ENCODE measurements at places on chromosomes 12 and 14.
A peak's percentile ranks its signal among the peaks of the same experiment; 100 is the strongest.

- no peak for DNase-seq
Measured at GRCh38 chr12:83996671-83997070, 915.9 kb downstream of the SLC6A15 start.

GRCh38 chr12:48999371-49000131, at the start of gene DDN:
DDN (minus strand) TSS chr12:48999375; CDS start chr12:48999287, 88 bp downstream.
- DNase-seq = peak; percentile 60

GRCh38 chr12:82567688-82568087, 119.0 kb upstream of the TMTC2 start:
- no peak for DNase-seq

DNA sequence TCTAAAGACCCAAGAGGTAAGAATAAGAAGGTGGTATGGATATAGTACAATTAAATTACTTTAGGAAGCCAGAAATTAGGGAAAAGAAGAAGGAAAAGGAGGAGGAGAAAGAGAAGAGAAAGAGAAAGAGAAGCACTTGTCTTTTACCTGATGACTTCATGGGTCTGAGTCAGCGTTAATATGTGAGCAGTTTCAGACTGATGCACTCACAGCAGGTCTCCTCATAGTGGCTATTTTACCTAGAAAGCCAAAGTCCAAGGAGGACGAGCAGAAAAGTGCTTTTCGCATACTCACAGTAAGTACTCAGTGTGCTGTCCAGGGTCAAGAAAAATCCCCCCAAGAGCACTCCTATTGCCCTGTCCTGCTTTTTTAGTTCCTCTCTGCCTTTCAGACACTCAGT, 222.1 kb downstream of the C12orf42 start:
- no peak for DNase-seq

DNA sequence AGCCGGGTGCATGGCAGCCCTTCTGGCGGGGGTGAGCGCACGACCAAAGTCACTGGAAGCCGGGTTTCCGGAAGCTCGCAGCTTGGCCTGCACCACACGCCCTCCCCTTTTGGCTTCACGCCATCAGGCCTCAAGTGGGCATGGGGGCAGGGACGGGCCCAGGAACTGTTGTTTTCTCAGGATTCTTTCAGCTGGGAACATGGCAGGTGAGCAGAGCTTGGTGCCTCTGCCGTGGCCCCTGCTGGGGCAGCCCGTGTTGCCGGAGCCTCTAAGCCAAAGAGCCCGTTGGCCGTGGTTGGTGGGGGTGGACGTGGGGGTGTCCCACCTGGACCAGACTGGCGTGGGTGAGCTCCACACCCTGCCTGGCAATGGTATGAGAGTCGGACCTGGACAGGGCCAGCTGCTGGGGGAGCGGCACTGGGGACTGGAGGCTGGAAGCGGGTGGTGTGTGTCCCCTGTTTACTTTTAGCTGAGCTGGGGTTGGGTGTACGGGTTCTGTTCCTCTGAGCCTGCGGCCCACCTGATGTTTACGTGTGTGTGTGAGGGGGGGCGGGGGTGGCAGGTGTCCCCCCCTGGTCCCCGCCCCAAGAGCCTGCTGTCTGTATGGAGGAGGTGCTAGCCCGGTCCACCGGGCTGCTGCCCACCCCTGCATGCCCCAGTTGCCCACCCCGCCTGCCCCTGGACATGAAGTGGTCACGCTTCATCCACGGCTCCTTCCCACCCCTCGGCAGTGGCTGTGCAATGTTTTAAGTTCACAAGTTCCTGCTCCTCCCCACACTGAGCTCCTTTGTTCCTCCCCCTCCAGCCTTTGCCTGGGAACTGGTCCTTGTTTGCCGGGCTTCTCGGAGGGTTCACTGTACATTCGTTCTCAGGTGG, 28.7 kb upstream of the PLD4 start:
- DNase-seq = peak; percentile 16

GRCh38 chr12:51622564-51622963, 31.5 kb downstream of the SCN8A start:
- peak; percentile 79 for DNase-seq

DNA sequence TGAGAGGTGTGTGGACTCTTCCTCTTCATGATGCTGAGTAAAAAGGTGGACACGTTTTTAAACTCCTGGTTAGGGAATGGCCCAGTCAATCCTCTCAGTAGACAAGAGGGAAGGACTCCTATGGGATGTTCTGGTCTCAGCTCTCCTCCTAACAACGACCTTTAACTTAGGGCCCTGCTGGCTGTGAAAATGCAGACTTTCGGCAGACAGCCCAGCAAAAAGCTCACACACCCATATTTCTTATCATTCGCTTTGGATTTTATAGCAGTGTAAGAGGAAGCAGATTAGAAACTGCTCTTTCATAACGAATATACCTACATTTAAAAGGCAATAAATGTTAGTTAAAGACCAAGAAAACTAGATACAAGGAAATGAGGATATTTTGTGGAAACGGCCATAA, 18.0 kb upstream of the YARS2 start:
- DNase-seq = no peak

- no peak for DNase-seq
Measured at GRCh38 chr14:77206877-77207389, 25.3 kb downstream of the TMEM63C start.

DNA sequence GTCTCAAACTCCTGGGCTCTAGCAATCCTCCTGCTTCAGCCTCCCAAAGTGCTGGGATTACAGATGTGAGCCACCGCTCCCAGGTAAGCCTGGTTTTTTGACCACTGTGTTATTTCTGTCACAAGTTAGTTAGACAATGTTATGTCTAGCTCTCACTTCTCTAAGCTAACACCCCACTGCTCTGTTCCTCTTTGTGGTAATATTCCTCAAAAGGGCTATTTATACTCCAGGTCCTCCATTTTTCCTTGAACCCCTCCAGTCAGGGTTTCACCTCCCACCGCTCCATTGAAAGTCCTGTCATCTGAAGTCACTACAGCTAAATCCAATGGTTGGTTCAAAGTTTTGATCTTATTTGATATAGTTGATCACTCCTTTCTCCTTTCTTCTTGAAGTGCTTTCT, 5.1 kb downstream of the IRAK3 start:
- no peak for DNase-seq

DNA sequence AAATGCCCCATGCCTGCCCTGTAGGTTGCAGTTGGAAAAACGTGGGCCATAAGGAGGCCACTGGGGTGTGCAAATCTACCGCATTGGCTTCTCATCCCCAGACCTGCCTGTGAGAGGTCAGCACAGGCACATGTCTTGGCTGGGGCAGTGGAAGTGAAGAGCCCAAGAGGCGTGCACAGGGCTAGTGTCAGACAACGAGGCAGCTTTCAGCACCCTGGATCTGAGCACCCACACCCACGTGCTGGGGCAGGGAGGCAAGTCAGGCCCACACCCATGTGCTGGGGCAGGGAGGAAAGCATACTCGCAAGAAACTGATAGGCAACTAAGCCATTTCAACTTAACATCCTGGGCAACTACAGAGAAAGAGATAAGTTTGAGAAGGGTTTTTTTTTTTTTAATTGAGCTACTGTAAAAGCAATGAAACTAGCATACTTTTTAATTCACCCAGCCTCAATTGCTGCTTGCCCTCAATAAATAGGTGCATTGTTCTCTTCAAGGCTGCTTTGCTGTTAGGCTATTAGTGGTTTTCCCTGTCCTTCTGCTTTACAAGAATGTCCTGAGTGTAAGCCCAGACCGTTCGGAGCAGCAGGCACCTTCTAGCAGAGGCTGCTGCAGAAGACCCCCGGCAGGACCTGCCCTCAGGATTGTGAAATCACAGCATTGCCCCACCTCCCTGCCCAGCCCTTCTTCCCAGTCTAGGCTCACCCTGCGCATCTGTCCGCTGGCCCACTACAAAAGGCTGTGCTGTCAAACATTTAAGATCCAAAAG, 355.3 kb upstream of the FKBP4 start:
- DNase-seq = no peak

- peak; percentile 4 for DNase-seq
Measured at GRCh38 chr12:106358396-106359241, 1.1 kb downstream of the POLR3B start.

GRCh38 chr12:45726603-45727300, 2.8 kb upstream of the ARID2 start:
- peak; percentile 62 for DNase-seq

DNA sequence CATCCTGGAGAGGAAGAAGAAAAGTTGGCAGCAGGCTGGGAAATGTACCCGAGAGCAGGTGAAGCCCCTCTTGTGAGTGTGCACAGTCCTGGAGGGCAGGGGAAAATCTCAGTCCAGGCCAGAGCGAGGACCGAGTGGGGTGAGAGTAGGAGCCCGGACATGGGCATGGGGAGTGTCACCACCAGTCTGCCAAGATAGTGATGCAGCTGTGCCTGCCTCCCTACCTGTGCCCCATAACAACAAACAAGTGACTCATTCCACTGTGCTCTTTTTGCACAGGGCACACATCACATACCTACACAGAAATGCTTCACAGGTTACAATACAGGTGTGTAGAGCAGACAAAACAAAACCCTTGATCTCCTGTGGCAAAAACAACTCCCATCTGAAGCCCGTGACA, 205.9 kb upstream of the PELI2 start:
- DNase-seq = no peak

DNA sequence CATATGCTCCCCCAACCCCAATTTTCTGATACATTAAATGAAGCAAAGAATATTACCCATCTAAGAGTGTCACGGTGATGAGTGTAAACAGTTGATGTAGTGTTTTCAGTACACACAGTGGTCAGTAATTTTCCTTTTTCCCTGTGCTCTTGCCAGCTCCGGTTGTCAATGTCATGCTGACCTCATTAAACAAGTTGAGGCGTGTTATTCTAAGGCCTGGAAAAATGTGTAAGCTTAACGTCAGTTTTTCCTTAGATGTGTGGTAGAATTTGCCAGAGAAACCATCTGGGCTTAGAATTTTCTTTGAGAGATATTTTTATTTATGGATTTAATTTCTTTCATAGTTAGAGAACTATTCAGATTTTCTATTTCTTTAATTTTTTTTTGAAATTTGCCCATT, 11.7 kb upstream of the SERPINA6 start:
- DNase-seq = no peak

DNA sequence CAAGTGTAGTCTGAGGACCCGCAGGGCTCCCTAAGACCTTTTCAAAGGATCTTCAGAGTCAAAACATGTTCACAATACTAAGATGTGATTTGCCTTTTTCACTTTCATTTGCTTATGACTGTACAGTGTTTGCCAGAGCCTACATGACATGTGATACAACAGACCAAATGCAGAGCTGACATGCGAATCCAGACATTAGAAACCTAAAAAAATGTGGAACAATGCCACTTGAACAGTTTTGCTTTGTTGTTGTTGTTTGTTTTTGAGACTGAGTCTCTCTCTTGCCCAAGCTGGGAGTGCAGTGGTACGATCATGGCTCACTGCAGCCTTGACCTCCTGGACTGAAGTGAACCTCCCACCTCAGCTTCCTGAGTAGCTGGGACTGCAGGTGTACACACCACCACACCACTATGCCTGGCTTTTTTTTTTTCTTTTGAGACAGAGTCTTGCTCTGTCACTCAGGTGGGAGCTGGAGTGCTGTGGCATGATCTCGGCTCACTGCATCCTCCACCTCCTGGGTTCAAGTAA, 5.3 kb upstream of the RAB35 start:
- no peak for DNase-seq

GRCh38 chr12:83031196-83031595, 344.5 kb downstream of the TMTC2 start:
- no peak for DNase-seq

DNA sequence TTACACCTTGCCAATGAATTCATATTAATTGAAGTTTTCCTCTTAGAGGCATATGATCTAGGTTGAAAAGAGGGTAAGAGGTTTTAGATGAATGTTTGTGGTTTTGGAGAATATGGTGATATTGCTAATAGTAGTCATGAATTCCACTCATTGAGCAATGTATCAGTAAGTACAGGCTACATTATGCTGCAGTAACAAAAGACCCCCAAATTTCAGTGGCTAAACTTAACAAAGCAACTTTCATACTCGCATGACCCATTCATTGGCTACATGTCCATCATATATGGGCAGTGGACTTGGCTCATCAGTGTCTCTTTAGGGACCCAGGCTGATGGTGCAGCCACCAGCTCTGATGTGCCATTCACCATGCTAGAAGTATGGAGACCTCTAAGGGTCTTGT, 196.6 kb upstream of the MYL2 start:
- DNase-seq = no peak

DNA sequence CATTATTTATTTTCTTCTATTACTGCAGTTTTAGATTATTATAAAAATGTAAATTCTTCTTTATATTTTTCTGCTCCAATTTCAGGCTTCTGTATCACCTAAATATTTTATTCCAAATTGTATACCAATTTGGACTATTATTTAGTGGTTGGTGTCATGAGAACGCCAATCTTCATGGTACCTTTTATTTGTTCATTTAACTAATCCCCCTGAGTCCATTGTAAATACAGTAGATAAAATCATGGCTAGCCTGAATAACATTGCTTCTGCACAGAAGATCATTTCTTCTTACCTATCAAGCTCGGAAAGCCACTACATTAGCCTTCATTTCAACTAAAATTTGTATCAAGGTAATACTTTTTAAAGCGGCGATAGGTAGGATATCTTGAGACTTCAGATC, at the start of gene OR6C75:
OR6C75 (plus strand) TSS at position 301 of the 400 bp plus-strand sequence. CDS start 2,136 bp downstream, outside the sequence.
- DNase-seq = no peak

DNA sequence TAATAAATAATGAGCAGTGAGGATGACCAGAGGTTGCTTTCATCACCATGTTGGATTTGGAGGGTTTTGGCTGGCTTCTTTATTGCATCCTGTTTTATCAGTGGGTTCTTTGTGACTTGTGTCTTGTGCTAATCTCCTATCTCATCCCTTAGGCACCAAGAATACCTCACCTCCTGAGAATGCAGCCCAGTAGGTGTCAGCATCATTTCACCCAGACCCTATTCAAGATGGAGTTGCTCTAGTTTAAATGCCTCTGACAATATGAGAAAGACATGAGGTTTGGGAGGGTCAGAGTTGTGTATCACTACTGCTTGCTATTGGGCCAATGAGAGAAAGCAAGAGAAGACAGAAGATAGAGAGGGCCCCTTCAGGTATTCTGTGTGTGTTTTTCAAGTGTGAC, 592.2 kb downstream of the ETNK1 start:
- DNase-seq = no peak

- DNase-seq = no peak
Measured at GRCh38 chr14:85702997-85703396, 173.1 kb downstream of the FLRT2 start.

DNA sequence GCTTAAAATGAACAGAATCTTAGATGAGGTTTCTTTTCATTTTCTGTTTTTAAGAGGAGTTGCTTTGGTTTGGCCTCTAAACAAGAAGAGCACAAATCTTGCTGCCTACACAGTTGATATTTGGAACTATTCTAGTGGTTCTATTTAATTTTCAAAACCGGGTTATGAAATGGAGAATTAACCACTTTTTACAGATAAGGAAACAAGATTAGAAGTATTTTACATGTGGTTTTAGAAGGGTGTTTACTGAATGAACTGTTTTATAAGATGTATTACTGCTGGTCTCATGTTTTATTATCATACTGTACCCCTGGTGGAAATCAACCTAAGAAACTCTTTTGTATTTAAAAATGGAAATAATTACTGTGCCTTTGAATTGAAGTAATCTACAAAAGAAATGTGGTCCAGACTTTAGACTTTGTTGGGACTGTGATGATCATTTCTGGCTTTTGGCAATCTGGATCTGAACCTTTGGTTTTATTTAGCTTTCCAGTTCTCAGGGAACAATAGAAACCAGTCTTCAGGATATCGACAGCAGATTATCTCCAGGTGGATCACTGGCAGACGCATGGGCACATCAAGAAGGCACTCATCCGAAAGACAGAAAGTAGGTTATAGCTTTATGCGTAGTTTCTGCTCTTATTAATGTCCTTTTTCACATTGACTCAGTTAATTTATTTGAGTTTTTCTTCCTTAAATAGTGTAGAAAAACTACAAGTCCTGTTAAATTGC, 43.2 kb downstream of the TBK1 start:
- no peak for DNase-seq
